Hepatocyte (in vitro differentiated cells): ENCODE measurements at places on chromosomes 6 and 20. TPM values are rescaled to one million over a fixed set of nuclear protein-coding genes. Genes with fewer than 3 reads are reported as not detected.

The HLA-F gene
- 7.6 and 10.9 TPM in 2 replicates for polyA plus RNA-seq

The MICAL1 gene
- 51.2 and 52.7 TPM in 2 replicates for polyA plus RNA-seq

The TMEM242 gene
- 13.7 TPM in 2 replicates for polyA plus RNA-seq

The CFAP206 gene
- 0.38 TPM in 1 of 2 replicates, not detected in the other for polyA plus RNA-seq

The FGD2 gene
- 3.7 and 5.2 TPM in 2 replicates for polyA plus RNA-seq

The SLC26A8 gene
- polyA plus RNA-seq = 0.18 TPM in 1 of 2 replicates, not detected in the other

The MAS1 gene
- not detected in 2 replicates for polyA plus RNA-seq

The TRAPPC3L gene
- polyA plus RNA-seq = 1.2 TPM in 1 of 2 replicates, not detected in the other

The ERMARD gene
- polyA plus RNA-seq = 22.7 and 25.5 TPM in 2 replicates

The KIFC1 gene
- polyA plus RNA-seq = 6.1 and 6.6 TPM in 2 replicates

The BNIP5 gene
- 28.1 and 29.2 TPM in 2 replicates for polyA plus RNA-seq

The NKAIN4 gene
- 21.0 and 22.9 TPM in 2 replicates for polyA plus RNA-seq

The HLA-DRA gene
- 0.64 and 0.75 TPM in 2 replicates for polyA plus RNA-seq

The ARMC12 gene
- 2.5 and 3.2 TPM in 2 replicates for polyA plus RNA-seq

The KCNS1 gene
- polyA plus RNA-seq = 0.28 and 0.42 TPM in 2 replicates

The TRIM15 gene
- polyA plus RNA-seq = 1.2 and 1.5 TPM in 2 replicates

The ENPP5 gene
- polyA plus RNA-seq = 6.7 and 7.0 TPM in 2 replicates

The KCNK16 gene
- 0.12 TPM in 1 of 2 replicates, not detected in the other for polyA plus RNA-seq

The ULBP1 gene
- 0.27 TPM in 1 of 2 replicates, not detected in the other for polyA plus RNA-seq

The PRDM1 gene
- polyA plus RNA-seq = 13.4 and 18.0 TPM in 2 replicates

The IBTK gene
- polyA plus RNA-seq = 17.3 and 19.6 TPM in 2 replicates

The CDH4 gene
- 0.58 and 0.73 TPM in 2 replicates for polyA plus RNA-seq

The GGTLC1 gene
- not detected in 2 replicates for polyA plus RNA-seq

The NRSN1 gene
- 0.51 TPM in 1 of 2 replicates, not detected in the other for polyA plus RNA-seq

The CLDN20 gene
- 0.38 and 0.56 TPM in 2 replicates for polyA plus RNA-seq

The SLC22A16 gene
- polyA plus RNA-seq = not detected in 2 replicates

The ZFP57 gene
- not detected in 2 replicates for polyA plus RNA-seq

The FAM83D gene
- polyA plus RNA-seq = 5.2 and 6.3 TPM in 2 replicates

The PRPF6 gene
- 37.3 and 43.1 TPM in 2 replicates for polyA plus RNA-seq

The POPDC3 gene
- 1.5 and 1.7 TPM in 2 replicates for polyA plus RNA-seq

The OTOR gene
- 0.61 TPM in 1 of 2 replicates, not detected in the other for polyA plus RNA-seq

The ENPP1 gene
- polyA plus RNA-seq = 74.7 and 81.5 TPM in 2 replicates

The ZBP1 gene
- polyA plus RNA-seq = not detected in 2 replicates

The BTNL2 gene
- polyA plus RNA-seq = 0.62 TPM in 1 of 2 replicates, not detected in the other

The FUT9 gene
- polyA plus RNA-seq = 0.19 and 0.24 TPM in 2 replicates

The TREML4 gene
- polyA plus RNA-seq = not detected in 2 replicates

The LIME1 gene
- 20.2 and 20.7 TPM in 2 replicates for polyA plus RNA-seq

The SAMD10 gene
- 11.0 and 11.7 TPM in 2 replicates for polyA plus RNA-seq

The EDN1 gene
- 40.7 and 41.8 TPM in 2 replicates for polyA plus RNA-seq
